RWPE2 (cell line): ENCODE measurements at places on chromosomes 2 and 18.

DNA sequence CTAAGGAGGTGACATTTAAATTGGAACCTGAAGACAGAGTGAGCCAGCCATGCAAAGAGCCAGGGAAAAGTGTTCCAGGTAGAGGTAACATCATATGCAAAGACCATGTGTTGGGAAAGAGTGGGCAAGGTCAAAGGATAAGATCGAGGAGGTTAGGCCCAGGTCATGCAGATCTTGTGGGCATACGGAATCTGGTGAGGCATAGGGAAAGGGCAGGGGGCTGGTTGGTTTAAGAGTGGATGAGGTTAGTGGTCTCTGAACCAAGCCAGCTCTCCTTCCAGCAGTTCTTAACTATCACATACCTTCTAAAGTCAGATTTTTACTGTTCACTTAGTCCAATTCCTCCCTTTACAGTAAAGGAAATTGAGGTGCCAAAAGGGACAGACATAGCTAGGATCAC lies 3.0 kb downstream of the ANKRD53 start:
- no peak overlapping the region for H3K27ac ChIP-seq
- peaks cover 8% of the 10 kb centered on the region; the same call in 1 of the 2 replicates for H3K36me3 ChIP-seq
- no peak for DNase-seq
- peaks cover 13% of the 10 kb centered on the region for H3K4me1 ChIP-seq

DNA sequence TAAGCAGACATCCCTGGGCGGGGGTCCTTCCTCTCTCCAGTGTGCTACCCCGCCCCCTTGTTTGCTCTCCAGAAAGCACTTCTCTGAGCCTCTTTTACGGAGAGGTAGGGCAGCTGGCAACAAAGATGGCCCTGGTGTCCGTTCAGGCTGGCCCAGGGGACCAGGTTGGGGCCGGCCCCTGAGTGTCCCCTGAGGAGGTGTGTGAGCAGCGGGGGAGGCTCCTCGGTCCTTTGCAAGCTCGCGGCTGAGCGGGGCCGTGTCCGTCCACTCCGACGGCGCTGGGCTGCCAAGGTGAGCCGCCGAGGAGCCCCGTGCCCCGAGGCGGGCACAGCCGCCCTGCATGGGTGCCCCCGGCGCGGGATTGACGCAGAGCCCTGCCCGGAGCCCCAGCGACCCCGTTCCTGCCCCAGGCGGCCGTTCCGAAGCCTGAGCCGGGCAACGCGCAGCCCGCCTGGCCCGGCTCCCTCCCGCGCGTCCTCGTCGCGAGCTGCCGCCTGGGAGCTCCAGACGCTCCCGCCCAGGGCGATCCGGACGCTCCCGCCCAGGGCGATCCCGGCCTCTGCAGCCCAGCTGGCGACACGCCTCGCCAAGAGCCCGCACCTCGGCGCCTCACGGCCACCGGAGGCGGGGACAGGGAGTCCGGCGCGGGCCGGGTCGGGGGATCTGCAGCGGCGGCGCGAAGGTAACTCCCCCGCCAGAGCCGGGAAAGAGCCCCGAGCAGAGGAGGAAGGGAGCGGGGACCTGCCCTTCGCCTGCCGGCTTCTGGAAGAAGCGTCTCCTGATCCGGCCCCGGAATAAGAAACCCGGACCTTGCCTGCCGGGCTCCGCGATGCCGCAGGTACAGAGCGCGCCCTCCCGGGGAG lies at the start of gene PROKR1:
TSS of gene PROKR1 (plus strand) at position 569 of the 863 bp plus-strand sequence. CDS start 2,243 bp downstream, outside the sequence.
- H3K27ac ChIP-seq, result no peak within 1 kb of the TSS
- H3K36me3 ChIP-seq, result no peaks in the 10 kb centered on the region
- H3K27me3 ChIP-seq, result peaks cover 24% of the 10 kb centered on the region
- no peaks in the 10 kb centered on the region for H3K4me1 ChIP-seq
- DNase-seq, result no peak

GRCh38 chr2:17104454-17104853 lies 413.8 kb downstream of the RAD51AP2 start:
- no peak overlapping the region for H3K4me3 ChIP-seq
- H3K36me3 ChIP-seq, result no peaks in the 10 kb centered on the region
- no peak for DNase-seq
- no peaks in the 10 kb centered on the region for H3K27me3 ChIP-seq
- no peak overlapping the region for H3K27ac ChIP-seq
- H3K4me1 ChIP-seq, result no peaks in the 10 kb centered on the region

GRCh38 chr2:8729939-8730338 lies 48.1 kb downstream of the ID2 start:
- no peaks in the 10 kb centered on the region for H3K27me3 ChIP-seq
- H3K4me3 ChIP-seq, result no peak overlapping the region
- H3K4me1 ChIP-seq, result no peaks in the 10 kb centered on the region
- H3K36me3 ChIP-seq, result peaks cover 26% of the 10 kb centered on the region

DNA sequence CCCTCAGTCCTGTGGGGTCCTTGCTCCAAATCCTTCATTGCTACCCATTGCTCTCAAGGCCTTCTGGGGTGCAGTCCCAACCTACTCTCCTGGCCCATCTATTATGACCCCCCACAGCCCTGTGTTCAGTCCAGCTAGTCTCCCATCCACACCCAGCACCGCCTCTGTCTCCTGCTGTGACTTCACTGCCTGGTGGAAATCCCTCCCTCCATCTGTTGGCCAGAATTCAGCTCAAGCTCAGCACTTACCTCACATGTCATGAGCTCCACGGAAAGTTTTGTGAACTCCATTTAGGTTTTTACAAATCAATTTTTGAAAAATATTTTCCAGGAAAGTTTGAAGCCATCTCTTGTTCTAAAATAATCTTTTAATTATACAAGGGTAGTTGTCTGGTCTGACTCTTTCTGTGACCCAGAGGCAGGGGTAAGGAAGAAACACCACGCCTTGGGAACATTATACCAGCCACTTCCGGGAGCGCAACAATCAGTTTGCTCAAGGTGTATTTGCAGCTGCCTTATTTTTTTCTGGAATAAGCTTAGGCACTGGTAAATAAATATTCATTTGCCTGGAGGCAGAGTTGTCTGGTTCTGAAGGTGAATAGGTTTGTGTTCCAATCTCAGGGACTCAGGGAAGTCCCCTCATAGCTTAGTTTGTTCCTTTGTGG lies 110.8 kb downstream of the VIT start:
- no peaks in the 10 kb centered on the region for H3K4me1 ChIP-seq
- no peak for DNase-seq
- H3K4me3 ChIP-seq, result no peak overlapping the region
- no peak overlapping the region for H3K27ac ChIP-seq

DNA sequence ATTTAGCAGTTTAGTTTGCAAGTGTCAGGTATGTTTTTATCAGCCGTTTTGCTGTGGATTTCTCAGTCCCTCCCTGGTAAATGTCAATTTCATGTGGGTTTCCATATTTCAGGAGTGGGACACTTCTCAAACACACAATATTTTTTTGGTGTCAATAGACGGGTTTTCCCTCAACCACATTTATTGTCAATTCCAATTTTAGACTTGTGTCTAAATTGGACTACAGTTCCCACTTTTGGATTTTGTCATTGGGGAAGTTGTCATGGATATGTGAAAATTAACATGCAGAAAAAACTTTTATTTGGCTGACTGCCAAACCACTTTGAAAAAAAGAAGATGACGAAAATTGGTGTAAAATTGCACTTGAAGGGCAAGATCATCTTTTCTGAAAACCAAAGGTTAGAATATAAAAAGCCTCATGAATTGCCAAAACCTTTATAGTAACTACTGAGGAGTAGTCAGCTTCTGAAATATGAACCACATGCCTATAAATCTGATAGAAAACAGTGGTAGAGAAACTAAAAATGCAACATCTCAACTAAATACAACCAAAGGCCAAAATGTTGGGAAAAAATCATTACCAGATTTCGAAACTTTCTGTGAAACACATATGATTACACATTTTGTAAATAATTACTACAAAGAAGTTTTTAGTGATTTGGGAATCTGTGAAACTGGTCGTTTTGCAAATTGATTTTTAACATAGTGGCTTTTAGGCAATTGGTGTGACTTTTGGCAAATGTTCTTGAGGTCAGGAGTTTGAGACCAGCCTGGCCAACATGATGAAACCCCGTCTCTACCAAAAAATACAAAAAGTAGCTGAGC lies 106.4 kb downstream of the BCL2L11 start:
- H3K4me1 ChIP-seq, result peaks cover 16% of the 10 kb centered on the region
- H3K27me3 ChIP-seq, result no peaks in the 10 kb centered on the region
- DNase-seq, result no peak
- H3K36me3 ChIP-seq, result no peaks in the 10 kb centered on the region
- no peak overlapping the region for H3K4me3 ChIP-seq

GRCh38 chr2:147923846-147924245 lies 79.0 kb downstream of the ACVR2A start:
- H3K4me1 ChIP-seq, result no peaks in the 10 kb centered on the region
- no peak for DNase-seq
- peaks cover 12% of the 10 kb centered on the region for H3K36me3 ChIP-seq
- H3K27me3 ChIP-seq, result no peaks in the 10 kb centered on the region

DNA sequence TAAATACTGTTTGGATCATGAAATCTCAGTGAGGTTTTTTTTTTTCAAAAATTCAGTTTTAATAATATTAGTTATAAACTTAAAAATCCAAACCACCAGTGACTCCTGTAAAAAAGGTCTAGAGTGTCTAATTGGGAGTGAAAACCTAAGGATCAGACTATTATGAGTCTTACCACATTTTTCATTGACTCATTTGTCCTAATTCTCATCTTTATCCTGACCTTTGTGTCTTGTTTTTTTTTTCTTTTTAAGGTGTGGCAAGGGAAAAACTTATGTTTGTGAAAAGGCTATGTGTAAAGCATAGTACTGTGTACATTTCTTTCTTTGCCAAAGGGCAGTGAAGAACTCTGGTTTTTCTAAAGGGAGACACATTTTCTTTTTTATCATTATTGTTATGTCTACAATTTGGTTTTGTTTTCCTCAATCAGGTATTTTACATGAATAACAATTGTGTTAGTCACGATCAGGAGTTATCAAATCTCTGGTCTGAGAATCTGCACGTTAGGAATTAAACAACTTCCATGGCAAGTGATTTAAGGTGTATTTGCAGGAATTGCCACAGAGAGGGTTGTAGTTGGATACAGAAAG lies 52.6 kb downstream of the RHBDD1 start:
- no peak for DNase-seq
- H3K27ac ChIP-seq, result peak overlapping the region; percentile 82
- H3K4me1 ChIP-seq, result peaks cover 38% of the 10 kb centered on the region
- H3K4me3 ChIP-seq, result no peak overlapping the region

DNA sequence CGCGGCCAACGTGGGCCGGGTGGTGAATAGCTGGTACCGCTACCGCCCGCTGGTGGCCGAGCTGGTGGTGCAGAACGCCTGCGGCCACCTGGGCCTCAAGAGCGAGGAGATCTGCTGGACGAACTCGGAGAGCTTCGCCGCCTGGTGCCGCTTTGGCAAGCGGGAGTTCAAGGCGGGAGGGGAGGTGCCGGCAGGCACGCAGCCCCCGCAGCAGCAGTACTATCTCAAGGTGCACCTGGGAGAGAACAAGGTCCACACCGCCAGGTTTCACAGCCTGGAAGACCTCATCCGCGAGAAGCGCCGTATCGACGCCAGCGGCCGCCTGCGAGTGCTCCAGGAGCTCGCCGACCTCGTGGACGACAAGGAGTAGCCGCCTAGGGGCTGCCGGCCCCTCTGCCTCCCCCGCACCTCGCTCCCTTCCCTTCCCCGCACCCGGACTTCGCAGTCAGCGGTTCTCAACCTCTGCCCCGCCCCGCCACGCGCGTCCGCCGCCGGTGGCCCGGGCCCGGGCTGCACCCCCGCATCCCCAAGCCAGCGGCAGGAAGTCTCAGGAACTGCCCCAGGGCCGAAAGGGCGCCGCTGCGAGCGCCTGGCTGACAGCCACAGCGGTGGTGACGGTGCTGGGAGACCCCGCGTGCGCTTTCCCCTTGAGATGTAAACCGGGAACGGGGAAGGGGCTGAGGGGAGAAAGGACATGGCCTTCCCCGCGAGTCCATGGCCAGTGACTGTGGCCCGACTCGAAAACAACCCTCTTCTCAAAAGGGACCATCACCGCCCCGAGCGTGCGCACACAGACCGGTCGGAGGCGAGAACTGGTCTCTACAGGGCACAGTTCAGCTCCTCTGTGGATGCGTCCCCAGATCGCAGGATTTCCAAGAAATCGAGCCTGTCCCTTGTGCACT lies 2.2 kb downstream of the LRATD1 start:
- H3K4me1 ChIP-seq, result peaks cover 11% of the 10 kb centered on the region
- H3K27me3 ChIP-seq, result no peaks in the 10 kb centered on the region
- H3K27ac ChIP-seq, result peak overlapping the region; percentile 60
- H3K36me3 ChIP-seq, result no peaks in the 10 kb centered on the region
- peak; percentile 88 for DNase-seq

GRCh38 chr2:175955136-175955535 lies 46.9 kb downstream of the LNPK start:
- no peak overlapping the region for H3K4me3 ChIP-seq
- no peak for DNase-seq
- no peaks in the 10 kb centered on the region for H3K4me1 ChIP-seq
- no peaks in the 10 kb centered on the region for H3K27me3 ChIP-seq
- H3K36me3 ChIP-seq, result peaks cover 9% of the 10 kb centered on the region

DNA sequence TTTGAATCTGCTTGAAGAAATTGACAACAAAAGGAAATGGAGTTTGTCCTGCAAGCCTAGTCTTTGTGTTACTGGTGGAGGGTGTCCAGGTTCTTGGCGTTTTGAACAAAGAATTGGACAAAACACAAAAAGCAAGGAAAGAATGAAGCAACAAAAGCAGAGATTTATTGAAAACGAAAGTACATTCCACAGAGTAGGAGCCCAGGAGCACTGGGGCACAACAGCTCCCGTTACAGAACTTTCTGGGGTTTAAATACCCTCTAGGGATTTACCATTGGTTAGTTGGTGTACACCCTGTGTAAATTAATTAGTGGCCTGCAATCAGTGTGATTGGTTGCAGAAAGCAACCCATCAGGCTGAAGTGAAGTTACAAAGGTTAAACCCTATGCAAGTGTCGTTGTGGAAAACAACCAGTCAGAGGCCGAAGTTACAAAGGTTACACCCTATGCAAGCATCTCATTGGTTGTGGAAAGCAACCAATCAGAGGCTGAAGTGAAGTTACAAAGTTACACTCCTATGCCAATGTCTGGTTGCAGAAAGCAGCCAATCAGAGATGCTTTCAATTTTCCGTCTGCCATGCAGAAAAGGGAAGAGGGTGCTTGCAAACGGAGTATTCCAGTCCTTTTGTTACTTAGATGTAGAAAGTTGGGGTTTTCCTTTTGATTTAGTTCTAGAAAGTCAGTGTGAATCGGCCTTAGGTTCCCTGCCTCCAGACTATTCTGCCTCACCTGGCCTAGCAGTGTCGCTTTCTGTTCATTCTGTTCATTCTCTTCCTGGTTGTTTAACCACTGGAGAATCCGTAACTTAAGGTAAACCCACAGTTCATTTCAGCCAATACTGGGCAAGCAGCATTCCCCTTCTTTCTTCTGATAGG lies 47.6 kb upstream of the PTH2R start:
- H3K4me3 ChIP-seq, result no peak overlapping the region
- no peaks in the 10 kb centered on the region for H3K27me3 ChIP-seq
- peaks cover 24% of the 10 kb centered on the region for H3K36me3 ChIP-seq
- DNase-seq, result no peak
- no peak overlapping the region for H3K27ac ChIP-seq

DNA sequence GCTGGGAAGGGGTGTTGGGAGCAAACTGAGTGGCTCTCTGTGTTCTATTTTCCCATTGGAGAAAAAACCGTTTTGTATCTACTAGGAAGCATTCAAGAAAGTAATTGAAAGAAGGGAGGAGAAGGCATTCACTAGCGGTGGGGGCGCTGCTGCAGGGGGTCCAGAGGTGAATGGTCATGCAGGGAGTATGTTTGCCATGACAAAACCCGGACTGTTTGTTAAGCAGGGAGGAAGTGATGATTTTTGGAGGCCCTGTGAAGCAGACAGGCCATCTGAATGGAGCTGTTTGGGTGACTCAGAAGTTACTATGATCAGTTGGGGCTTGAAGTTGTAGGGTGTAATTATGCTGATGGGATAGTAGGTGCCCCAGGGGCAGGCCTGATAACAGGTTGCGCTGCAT lies 7.0 kb downstream of the TAF4B start:
- DNase-seq, result no peak
- H3K4me1 ChIP-seq, result peaks cover under 1% of the 10 kb centered on the region
- H3K27ac ChIP-seq, result no peak overlapping the region
- H3K36me3 ChIP-seq, result no peaks in the 10 kb centered on the region
- H3K4me3 ChIP-seq, result no peak overlapping the region
